ENCODE measurements at places on chromosomes 12 and 14. TPM values are rescaled to one million over a fixed set of nuclear protein-coding genes. Genes with fewer than 3 reads are reported as not detected.

DNA sequence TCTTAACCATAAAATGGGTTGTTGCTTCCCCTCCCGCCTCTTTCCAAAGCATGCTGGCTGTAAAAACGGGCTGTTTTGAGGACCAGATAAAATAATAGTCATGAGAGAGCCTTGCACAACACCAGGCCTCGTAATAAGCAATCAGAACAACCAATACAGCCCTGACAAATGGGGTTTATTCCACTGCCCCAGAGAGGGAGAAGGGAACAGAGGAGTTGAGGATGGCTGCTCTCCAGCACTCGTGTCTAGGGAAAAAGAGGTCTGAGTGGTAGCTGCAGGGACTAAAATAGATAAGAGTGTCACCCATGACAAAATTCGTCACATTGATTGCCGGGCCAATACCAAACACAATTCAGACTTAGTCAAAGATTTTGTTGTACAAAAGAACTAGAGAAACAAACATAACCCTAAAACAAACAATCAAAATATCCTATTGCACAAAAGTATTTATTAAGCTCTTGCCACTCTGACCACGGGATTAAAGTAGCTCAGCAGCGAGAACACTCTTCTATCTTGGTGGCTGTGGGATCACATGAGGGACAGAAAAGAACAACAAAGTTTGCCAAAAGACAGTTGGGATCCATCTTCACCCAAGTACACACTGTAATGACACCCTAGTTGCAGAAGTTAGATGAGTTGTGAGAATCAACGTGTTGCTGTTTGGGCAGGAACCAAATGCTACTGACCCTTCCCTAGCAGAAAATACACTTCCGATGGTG is 188.0 kb downstream of the FOXN3 start:
- DNase-seq = no peak

GRCh38 chr14:76497550-76498462 is 121.9 kb downstream of the ESRRB start:
- DNase-seq = peak; percentile 11

DNA sequence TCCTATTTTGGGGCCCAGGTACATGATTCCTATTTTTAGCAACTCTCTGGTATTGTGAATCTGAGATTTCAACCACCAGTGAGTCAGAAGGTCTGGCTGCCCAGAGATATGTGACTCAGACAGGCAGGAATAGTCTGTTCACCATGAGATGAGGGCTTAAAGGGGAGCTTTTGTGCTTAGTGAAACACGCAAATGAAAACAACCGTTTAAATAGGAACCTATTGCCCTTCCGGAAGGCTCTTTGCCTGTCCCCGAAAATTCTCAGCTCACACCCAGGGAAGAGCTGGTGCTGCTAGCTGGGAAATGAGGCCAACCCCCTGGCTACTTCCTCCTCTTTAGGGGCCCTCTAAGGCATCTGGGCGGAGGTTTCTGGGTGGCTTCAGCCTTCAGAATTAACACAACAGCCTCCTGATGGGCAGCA is 283.6 kb downstream of the CACNA1C start:
- DNase-seq = no peak

DNA sequence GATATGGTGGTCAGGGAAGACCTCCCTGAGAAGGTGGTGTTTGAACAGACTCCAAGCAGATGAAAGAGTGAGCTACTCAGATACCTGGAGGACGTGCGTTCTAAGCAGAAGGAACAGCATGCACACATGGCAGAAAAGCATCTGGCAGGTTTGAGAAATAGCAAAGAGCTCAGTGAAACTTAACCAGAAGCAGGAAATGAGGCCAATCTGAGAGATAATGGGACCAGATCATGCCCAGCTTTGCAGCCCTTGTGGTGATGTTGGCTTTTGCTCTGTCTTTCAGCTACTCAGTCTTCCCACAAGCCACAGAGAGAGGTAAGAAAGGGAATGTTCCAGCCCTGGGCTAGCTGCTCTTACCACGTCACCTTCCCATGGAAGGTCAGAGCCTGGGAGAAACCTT is 176.3 kb upstream of the GSC start:
- DNase-seq = no peak

The FAM90A1 gene
- total RNA-seq = 0.21 TPM

- peak; percentile 19 for DNase-seq
These were observed at the start of gene ARHGEF40 for GRCh38 chr14:21070083-21070609. ARHGEF40 (plus strand) TSS chr14:21070304; CDS start chr14:21070397, 93 bp downstream.

- DNase-seq = no peak
These were observed 12.0 kb upstream of the SLCO1B3 start for GRCh38 chr12:20798554-20798953.

DNA sequence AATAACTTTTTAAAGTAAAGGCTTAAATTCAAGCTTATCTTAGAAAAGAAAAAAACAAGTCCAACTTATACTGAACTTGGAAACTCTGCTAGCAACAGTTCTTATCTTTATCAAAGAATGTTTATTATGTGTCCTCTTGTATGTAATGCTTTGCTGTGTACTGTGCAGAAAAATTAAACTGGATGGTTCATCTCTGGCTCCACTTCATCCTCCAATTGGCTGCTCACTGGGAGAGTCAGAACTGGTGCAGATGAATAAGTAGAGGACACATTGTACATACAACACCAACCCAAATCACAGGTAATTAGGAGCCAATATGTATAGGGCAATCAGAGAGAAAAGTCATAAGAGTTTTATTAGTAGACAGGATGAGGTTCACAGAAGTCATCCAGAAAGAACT is 123.6 kb upstream of the NAP1L1 start:
- no peak for DNase-seq

Data from activated naive CD4-positive, alpha-beta T cell treated with anti-CD3 and anti-CD28 coated beads for 36 hours (primary cell).